ENCODE measurements at places on chromosomes 1 and 21. TPM values are rescaled to one million over a fixed set of nuclear protein-coding genes. Genes with fewer than 3 reads are reported as not detected.

GRCh38 chr1:230332575-230333066, 93.5 kb downstream of the PGBD5 start:
- no peak for DNase-seq

FAM78B gene
- total RNA-seq, result 0.56 TPM

- DNase-seq, result no peak
Observed at GRCh38 chr1:13786541-13786940, 86.6 kb downstream of the PRDM2 start.

DNA sequence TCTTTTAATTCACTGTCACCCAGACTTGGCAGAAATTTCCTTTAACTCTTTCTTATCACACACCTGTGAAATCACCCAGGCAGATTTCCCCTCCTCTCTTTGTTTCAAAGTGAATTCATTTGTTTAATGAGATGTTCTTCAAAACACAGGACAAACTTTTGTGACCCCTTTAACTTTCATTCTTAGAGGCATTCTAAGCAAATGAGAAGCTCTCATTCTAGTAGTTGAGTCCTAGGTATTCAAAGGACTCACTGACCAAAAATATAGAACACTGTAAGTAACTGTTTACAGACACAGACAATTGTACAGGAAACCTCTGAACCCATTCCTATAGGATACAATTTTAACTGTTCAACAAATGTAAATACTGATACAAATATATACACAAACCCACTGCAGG, 16.9 kb downstream of the LRRC8C start:
- DNase-seq, result no peak

GRCh38 chr1:31761883-31762282, 2.3 kb downstream of the ADGRB2 start:
- no peak for DNase-seq

DNA sequence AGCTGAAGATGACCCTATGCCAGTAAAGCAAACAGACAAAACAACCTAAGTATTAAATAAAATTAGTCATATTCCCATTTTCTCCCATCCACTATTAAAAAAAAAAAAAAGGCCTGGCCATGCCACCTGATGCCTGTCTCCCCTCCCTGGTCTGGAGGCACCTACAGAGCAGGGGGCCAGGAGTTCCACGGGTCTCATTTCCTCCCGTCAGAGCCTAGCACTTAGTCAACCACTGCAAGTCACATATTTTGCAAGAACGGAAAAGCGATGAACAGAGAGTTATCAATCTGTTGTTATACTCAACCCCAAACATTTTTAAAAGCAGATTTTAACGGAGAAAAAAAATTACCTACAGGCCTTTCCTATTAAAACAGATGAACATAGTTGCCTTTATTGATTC, 59.3 kb downstream of the TGFBR3 start:
- no peak for DNase-seq

RGS8 gene
- total RNA-seq, result not detected

MTARC2 gene
- not detected for total RNA-seq

CYP4Z1 gene
- total RNA-seq, result not detected

DNA sequence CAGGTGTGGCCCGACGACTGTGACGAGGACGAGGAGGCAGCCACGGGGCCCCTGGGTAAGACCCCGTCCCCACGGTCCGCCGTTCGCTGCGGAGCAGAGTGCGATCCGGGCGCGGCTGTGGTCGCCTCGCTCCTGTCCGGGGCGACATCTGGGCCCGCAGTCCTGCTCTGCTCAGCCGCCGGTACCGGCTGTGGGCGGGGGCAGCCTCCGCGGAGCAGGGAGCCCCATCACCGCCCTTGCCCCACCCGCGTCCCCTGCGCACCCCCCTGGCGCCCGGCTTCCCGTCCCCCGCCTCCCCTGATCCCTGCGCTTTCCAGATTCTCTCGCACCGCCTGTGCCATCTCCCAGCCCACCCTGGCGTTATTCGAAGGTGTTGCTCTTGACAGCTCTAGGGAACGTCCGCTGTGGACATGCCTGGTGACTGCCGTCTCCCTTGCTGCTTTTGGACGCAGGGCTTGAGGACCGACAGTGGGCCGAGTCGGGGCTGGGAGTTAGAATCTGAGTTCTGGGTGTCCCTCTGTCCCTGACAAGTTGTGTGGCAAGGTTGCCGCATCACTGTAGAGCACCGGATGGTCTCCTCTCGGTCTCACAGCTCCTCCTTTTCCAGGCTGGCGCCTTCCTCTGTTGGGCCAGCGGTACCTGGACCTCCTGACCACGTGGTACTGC, 596 bp downstream of the TOR3A start:
- peak; percentile 25 for DNase-seq

DNA sequence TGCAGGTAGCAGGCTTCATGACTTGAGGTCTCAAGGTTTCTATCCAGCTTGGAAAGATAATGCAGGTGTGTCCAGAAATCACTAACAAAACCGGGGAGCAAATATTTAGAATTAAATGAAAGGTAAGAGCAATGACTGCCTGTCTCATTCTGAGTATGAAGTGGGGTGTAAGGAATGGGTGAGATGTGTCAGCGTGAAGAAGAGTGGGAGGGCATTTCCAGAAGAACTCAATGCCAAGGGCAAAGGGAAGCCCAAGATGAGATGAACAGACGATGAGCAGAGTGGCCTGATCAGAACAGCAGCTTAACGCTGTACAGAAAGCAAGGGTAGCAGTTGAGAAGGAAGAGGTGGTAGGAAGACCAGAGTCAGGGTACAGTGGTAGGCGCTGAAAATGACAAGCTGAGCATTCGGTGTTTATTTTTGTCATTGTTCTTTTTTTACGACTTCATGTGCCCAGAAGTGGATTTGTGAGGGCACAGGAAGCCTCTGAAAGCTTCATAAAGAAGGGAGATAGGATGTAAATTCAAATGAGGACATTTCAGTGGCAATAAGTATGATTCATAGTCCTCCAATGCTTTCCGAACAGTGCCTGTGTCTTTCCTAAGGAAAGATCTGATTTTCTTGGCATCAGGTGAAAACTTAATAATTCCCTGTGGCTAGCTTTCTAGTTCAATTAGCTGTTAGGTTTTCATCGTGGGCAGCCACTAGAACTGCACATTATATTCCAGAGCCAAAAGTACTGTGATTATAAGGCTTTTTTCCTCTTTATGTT, 190.5 kb downstream of the APP start:
- DNase-seq, result no peak

All from T-cell (primary cell).